ENCODE measurements at places on chromosomes 16 and 17.

DNA sequence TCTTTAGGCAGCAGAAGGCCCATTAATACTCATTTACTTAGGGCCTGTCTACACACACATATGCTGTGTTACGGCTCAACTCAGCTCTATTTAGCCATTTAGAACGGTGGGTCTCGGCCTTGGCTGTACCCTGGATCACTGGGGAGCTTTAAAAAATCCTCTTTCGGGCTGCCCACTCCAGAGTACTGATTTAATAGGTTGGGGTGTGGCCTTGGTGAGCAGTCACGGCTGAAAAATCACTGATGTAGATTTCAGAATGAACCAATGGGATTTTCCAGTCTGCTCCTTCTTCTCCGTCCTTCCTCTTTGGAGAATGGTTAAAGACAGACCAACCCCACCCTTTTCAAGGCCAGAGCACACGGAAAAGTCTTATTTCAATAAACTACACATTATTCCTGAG, 223.5 kb downstream of the CCDC182 start:
- no peak for DNase-seq

- DNase-seq: no peak
Observed at GRCh38 chr16:56604966-56605365, 3.4 kb upstream of the MT2A start.

- no peak for DNase-seq
Observed at GRCh38 chr16:79814124-79814523, 213.6 kb upstream of the MAF start.

DNA sequence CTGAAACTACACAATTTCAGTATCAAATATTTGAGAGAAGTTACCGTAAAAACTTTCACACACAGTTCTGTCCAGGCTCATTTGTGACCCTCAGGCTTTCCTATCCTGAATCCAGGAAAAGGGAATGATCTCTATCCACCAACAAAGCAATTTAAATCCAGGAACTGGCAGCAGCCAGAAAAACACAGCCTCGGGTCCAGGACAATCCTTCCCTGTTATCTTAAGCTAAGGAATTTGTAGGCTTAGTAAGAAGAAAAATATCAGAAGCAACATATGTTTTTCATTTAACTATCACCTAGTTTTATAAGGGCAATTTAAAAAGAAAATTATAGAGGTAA, 47.1 kb downstream of the TEX2 start:
- no peak for DNase-seq

DNA sequence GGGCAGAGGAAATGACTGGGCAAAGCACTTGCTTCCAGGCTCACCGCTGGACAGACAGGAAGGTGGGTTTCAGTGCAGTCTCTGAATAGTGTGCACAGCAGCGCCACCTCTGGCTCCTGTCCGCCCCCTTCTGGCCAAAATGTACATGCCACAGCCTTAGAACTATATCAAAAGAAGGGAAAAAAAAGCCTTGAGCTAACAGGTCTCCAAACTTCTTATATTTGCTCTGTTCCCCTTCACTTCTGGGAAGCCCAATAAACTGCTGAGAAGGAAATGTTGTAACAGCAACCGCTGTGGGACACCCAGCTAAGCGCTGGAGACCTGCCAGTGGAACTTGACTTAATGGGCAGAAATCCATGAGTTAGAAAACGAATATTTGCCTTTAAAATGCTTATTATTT, 17.5 kb downstream of the COG7 start:
- no peak for DNase-seq
